Smooth muscle cell of bladder (primary cell): ENCODE measurements at places on chromosomes 5 and 9. TPM values are rescaled to one million over a fixed set of nuclear protein-coding genes. Genes with fewer than 3 reads are reported as not detected.

Gene IQGAP2
- total RNA-seq, result 14.2 and 24.0 TPM in 2 replicates

Gene IRGM
- under 0.01 TPM in 1 of 2 replicates, not detected in the other for total RNA-seq

Gene COL23A1
- total RNA-seq, result under 0.01 TPM in 1 of 2 replicates, not detected in the other

Gene SV2C
- not detected in 2 replicates for total RNA-seq
